NCI-H2107 (cell line): ENCODE measurements at places on chromosomes 12 and 14.

GRCh38 chr14:103846543-103847450, 578 bp downstream of the PPP1R13B start:
- DNase-seq: peak; percentile 52

GRCh38 chr12:15823360-15824128, 34.4 kb upstream of the EPS8 start:
- no peak for DNase-seq

DNA sequence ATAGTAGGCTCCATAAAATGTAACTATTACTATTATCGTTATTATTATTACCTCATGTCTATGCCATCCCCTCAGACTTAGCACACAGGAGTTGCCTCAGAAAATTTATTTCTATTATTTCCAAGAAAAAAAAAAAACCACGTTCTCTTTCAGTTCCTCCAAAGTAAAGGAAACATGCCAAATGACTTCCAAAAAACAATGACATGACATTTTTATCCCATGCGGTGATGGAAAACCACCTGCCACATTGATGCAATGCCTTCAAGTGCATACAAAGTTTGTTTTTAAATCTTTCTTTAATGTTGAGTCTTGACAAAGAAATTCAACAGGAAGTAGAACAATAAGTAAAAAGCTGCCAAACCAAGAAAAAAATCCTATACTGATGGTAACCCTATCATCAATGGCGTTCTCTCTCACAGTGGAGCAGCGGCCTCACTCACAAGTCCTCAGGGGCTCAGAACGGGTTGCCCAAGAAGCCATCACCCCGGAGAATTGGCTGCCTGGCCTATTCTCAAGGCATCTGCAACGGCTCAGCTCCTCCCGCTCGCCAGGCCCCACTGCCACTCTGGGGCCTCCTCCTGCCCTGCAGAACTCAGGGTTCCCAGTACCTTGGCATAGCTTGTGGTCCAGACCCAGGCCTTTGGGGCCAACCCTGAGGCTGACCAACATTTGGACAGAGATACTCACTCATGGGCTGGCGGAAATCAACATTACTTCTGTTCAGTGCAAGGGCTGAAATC, 51.9 kb downstream of the SERPINA3 start:
- DNase-seq: no peak

DNA sequence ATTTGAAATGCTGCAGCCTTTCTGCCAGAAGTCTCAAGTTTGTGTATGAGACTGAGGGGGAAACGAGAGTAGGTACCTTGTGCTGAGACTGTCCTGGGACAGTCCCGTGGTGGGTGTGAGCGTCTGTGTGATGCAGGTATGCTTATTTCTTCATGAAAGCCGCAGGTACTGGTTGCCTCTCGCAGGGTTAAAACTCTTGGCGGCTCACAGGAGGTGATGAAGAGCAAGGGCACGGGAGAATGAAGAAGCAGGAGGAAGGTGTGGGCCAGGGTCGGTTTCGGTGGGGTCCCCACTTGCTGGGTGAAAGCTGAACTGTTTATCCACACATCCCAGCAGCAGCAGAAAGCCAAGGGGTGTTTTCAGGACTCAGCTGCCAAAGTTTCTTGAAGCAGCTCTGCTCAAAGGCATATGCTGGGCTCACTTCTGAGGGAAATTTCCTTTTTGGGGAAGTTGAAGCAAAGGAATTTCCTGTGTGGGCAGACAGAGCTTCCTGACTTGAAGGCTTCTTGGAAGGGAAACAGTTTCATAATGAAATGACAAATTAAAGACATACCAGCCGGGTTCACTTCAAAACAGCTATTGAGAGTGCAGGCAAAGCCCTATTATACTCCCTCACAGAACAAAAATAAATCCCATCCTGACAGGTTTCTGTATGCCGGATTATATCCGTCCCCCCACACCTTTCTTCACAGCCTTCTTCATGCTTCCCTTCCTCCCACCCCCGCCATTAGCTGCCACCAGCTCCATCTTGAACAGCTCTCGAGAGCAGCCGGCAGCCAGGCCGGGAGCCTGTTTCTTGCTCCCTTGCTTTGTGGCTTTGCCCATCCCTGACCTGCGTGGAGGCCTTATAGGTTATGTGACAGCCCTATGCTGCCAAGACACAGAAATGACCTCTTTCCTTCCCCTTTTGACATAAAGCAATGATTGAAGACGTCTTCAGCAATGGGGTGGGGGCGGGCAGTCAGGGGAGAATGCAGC, 116.6 kb downstream of the ETV6 start:
- DNase-seq: no peak

DNA sequence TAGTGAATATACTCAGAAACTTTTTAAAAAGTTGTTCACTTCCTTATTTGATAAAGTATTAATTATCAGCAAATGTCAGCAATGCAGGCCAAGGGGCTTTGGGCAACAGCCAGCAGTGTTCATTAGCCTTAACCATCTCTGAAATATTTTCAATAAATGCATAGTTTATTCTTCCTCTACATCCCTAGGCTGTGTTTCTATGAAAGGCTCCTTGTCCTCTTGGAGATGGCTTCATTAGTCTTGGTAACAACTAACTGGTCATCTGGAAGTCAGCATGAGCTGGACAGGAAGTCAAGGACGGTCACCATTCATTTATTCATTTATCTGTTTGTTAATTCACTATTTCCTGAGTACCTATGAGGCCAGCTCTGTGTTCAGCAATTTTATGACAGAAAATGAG, 124.0 kb upstream of the TMEM132D start:
- no peak for DNase-seq

GRCh38 chr14:62453226-62453625, 592.0 kb downstream of the KCNH5 start:
- no peak for DNase-seq

DNA sequence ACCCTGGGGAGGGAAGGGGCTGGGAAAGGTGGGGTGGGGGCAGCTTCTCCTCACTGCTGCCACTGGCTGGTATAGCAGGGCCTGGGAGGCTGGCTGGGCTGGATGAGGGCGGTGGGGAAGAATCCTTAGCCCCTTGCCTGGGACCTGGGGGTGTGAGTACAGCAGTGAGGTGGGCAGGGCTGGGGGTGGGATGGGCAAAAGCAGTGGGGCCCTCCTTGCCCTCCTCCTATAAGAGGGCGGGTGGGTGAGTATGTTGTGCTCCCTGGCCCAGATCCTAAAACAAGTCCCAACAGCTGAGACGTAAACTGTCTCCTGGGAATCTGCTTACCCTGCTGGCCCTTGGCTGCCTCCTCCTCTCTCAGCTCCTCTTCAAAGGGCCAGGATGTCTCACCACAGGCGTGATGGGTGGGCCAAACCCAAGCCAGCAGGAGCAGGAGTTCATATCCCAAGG, 2.2 kb downstream of the NCKAP5L start:
- DNase-seq: no peak

- DNase-seq: no peak
These were observed 21.1 kb downstream of the KRT18 start for GRCh38 chr12:52969828-52970569.

DNA sequence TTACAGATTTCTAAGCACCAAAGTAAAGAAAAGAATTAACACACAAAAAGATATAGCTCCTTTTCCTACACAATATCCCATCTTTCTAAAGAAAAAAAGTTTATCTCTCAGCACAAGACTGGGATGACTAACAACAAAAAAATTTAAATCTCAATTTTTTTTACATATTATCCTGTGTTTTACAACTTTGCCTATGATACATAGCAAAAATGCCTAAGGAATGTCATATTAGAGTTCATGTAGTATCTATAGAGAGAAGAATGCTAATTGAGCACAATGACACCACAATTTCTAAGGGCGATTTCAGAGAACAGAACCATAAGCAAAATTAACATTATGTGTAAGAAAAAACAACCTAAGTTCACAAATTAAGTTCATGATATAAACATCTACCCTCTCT, 16.3 kb downstream of the C2CD5 start:
- DNase-seq: no peak

GRCh38 chr12:124992874-124993625, 395 bp upstream of the BRI3BP start:
- peak; percentile 84 for DNase-seq

- DNase-seq: no peak
These were observed 78.3 kb downstream of the GSC start for GRCh38 chr14:94691660-94692034.

DNA sequence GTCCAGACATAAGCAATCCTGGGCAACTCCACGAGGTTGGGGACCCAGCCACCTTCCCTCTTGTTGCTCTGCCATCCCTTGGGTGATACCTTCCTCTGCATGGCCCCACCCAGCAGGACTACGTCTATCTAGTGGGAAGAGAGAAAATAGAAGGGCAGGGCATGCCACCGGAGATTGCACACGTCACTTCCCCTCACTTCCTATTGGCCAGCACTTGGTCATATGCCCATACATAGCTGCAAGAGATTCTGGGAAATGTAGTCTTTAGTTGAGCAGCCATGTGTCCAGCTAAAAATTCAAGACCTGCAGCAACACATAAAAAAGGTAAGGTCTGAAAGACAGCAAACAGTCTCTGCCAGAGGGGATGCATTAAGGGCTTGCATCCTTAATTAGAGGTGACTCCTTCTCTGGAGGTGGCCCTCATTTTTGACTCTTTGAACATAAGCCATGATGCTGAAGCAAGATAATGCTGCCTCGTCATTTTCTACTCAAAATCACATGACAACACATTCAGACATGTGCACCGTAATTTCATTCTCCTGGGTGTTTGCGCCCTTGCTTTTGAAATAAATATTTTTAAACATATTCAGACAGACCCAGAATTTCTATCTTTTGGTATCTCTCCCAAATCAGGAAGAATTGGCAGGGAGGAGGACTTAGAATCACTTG, 91.8 kb upstream of the PWP1 start:
- DNase-seq: no peak

DNA sequence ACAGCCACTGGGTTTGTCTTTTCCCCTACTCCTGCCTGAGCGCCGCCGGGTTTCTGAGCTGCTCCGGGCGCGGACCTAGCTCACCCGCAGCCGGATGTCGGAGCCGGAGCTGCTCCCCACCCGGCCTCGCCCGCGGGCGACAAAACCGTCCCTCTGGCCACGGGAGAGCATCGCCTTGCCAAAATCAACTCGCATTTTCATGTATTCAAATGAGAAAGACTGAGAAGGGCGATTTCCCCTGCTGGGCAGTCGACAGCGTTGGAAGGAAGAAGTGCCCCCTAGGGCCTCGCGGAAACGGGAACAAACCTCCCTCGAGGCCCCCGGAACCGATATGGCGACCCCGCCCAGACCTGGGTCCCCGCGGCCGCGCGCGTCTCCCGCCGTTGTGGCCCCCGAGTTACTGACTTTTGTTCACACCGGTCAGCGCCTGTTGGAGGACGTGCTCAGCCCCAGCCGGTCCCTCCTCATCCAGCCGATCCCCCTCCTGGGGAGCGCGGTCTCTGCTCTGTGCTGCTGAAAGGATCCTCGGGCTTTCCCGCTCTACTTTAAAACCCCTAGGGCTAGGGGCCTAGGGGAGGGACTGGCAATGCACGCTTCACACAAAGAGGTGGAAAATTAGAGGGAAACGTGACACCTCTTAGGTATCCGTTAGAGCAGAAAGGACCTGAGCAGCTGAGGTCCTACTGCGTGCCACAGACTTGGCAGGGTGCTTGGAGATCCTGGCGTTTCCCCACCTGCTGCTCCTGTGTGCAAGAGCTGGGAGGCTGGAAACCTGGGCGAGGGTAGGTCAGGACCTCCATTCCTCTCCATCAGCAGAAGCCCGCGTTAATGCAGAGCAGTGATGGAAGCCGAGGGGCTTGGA, 4.3 kb downstream of the TTC6 start:
- peak; percentile 61 for DNase-seq

DNA sequence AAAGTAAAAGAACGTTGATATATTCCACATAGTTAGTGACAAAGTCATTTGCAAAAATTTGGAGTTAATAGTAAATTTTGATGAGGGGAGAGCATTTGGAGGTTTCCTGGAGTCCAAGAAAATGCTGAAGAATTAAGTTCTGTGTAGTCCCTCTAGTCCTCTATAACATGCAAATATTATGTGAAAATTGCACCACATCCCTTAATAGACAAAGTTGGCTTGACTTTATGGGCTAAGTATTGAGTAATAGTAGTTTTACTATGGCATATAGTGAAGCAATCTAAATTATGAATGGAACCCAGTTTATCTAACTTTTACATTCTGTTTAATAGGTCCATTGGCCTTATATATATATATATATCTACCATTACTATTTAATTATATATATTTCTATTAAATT, 66.4 kb upstream of the DCN start:
- DNase-seq: no peak

DNA sequence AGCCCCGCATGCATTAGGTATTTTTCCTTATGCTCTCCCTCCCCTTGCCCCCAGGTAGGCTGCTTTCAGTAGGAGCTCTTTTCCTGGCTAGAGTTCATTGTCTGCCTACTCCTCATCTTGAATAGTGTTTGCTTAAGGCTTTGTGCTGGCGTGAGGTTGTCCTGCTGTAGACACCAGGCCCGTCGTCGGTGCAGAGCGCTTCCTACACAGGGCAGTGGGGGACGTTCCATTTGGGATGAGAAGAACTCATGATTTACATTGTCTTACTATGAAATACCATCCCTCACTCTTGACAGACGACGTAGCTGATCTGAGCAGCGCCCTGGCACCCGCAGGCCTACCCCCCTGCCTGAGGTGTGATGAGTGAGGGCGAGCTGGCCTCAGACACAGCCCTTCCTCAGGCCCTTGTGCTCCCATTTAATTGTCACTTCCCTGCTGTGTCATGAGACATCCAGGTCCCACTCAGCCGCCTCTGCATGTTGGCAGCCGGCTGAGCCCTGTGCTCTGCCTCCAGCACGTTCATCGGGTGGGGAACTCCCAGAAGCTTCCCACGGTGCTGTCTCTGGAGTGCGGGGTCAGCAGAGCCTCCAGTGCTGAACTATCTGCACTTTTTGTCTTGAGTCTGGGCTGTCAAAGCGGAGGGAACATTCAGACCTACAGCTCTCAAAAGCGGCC, 76.0 kb downstream of the WDR20 start:
- DNase-seq: no peak

DNA sequence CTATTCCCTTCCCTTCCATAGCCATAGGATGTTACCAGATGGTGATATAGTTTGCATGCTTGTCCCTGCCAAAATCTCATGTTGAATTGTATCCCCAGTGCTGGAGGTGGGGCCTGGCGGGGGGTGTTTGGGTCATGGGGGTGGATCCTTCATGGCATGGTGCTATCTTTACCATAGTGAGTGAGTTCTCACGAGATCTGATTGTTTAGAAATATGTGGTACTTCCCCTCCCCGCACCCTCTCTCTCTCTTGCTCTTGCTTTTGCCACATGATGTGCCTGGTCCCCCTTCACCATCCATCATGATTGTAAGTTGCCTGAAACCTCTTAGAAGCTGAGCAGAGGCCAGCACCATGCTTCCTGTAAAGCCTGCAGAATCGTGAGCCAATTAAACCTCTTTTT, 181.3 kb downstream of the CAND1 start:
- DNase-seq: no peak

DNA sequence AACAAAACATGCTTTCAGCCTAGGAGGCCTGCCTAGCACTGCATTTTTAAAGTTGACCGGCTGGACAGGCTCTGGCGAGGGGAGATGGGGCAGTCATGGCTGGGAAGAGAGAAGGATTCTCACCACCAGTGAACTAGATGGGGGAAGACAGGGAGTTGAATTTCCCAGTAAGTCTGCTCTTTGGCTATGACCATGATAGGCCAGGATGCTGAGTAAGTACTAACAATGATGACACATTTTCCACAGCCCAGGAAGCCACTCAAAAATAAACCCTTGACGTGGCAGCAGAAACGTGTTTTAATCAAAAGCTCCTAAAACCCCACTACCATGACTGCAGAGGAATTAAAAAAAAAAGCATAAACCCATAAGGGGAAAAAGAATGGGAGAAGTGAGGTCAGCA, 19.0 kb downstream of the KCTD10 start:
- no peak for DNase-seq

GRCh38 chr12:100877776-100878175, 83.2 kb downstream of the ANO4 start:
- no peak for DNase-seq

- DNase-seq: no peak
These were observed 55.1 kb downstream of the PAWR start for GRCh38 chr12:79635676-79636075.

GRCh38 chr14:53358166-53358565, 205.0 kb upstream of the DDHD1 start:
- DNase-seq: no peak
